Naive thymus-derived CD8-positive, alpha-beta T cell (primary cell): ENCODE measurements at places on chromosomes 13 and 19.

GRCh38 chr13:25192936-25193335, 20.8 kb upstream of the AMER2 start:
- DNase-seq: no peak

DNA sequence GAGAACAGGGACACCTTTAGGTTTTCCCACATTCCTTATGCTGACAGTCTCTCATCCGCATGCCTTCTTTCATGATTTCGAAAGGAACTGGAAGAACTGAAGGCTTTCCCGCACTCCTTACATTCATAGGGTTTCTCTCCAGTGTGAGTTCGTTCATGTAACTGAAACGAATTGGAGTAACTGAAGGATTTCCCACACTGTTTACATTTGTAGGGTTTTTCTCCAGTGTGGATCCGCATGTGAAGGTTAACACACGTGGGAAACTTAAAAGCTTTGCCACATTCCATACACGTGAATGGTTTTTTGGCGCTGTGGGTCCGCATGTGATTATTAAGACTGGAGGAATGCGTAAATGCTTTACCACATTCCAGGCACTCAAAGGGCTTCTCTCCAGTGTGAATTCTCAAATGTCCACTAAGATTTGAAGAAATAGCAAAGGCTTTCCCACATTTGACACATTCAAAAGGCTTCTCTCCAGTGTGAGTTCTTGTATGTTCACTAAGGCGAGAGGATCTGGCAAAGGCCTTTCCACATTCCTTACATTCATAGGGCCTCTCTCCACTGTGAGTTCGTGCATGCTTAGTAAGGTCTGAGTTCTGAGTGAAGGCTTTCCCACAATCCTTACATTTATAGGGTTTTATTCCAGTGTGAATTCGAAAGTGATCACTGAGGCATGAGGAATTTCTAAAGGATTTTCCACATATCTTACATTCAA, 22.0 kb downstream of the ZNF266 start:
- DNase-seq: no peak

DNA sequence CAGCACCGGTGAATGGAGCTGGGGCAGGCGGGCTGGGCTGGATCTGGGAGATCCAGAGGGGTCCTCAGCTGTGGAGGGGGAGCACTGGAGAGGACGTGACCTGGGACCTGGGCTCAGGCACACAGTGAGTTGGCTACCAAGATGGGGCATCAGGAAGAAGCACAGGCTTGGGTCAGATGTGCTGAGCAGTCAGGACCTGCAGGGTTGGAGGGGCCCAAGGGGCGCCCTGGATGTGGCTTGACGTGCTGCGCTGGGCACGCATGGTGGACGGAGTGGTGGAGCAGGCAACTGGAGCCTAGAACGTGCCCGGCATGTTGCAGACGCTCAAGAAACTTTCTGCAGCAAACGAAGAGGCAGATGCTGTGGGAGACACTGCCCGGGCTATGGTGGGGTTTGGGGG, 20.7 kb downstream of the PIP5K1C start:
- no peak for DNase-seq

DNA sequence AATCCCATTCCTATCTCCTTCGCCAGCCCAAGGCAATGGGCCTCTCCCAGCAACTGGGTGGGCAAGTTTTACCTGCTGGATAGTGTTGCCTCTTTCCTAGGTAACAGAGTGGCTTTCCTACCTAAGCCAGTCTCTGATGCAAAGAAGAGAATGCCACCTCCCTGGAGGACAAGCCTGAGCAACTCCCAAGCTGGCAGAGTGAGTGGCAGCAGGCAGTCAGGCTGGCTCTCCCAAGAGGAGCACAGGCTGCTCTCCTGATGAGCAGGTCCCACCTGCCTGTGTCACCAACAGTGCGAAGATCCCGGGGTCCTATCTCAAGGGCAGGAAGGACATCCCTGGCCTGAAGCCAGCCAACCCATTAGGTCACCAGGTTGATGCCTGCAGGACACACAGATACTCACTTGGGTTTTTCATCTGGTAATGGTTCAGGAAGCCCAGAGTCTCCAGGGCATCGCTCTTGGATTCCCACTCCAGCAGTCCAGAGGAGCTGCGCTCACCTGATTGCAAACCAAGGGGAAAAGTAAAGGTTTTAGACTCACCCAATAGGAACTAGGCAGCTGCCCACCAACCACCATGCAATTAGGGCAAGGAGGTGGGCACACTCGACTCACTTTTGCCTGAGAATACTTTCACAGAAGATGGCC, 5.5 kb upstream of the ECH1 start:
- DNase-seq: no peak

DNA sequence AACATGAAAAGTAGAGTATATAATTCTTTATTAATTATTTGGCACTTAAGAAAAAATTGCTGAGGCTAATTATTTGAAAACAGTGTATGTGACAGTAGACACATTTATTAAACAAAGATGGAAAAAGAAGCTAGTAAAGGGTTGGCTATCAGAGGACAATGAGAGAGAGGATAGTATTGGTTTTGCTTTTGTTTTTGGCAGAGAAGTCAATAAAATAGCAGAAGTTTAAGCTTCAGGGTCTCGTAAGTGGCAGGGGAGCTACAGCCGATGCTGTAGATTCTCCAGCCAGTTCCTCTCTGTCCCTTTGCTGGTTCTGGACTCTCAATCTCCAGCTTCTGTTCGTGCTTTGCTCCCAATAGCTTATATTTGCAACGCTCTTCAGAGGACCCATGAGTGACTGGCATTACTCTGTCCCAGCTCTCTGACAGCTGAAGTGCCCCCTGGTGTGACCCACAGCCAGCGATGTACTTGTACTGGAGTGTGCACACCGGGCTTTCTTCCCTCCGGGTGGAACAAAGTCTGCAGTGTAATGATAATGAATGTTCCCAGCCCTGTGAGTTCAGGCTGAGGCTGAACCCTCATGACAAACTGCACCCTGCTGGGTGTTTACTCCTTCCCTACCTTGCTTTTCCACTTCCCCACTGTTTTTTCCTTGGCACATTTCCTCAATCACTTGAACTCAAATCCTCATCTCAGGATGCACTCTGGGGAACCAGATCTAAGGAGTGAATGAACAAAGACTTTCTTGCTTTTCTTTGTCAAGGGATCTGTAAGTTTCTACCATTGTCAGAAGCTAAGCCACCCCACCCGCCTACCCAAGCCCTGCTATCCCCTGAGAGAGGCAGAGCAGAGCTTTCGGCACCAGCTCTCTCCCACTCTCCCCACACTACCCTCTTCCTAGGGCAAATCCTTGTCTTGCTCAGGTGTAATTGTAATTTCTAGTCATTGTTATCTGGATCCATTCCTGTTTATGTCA, 254.8 kb downstream of the LHFPL6 start:
- DNase-seq: no peak

GRCh38 chr13:24505256-24505655, 7.3 kb downstream of the PARP4 start:
- no peak for DNase-seq
